ENCODE measurements at places on chromosomes 2 and 18. TPM values are rescaled to one million over a fixed set of nuclear protein-coding genes. Genes with fewer than 3 reads are reported as not detected.

DNA sequence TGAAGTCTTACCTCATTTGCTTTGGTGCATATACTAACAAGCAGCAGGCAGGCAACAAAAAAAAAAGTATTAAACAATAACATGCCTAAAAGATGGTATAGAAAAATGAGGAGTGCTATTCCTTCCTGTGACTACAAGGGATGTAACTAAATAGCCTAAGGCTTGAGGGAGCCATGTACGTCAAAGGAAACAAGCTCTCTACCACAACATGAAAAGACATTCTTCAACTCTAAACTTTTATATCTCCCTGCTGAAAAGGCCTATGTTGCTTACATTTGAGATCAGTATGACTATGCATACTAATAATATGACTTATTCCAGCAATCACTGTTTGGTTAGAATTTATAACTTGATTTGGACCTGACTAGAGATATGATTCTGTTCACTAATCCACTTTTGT lies 347.9 kb downstream of the ADCYAP1 start:
- no peak for DNase-seq

DNA sequence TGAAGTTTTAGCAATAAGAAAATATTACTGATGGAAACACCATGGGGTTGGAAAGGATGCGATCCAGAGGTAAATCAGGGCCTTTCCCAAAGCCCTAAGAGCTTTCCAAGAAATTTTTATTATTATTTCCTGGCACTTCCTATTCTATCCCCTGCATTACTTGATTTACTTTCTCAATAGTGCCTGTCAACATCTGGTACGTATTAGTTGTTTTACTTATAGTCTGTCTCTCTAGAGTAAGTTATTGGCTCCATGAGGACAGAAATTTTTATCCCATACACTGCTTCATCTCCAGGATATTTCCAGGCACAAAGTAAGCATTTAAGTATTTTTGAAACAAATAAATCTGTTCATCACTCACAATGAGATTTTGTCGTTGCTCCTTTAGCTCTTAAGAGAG lies 18.1 kb downstream of the PPP4R1 start:
- DNase-seq: no peak

DNA sequence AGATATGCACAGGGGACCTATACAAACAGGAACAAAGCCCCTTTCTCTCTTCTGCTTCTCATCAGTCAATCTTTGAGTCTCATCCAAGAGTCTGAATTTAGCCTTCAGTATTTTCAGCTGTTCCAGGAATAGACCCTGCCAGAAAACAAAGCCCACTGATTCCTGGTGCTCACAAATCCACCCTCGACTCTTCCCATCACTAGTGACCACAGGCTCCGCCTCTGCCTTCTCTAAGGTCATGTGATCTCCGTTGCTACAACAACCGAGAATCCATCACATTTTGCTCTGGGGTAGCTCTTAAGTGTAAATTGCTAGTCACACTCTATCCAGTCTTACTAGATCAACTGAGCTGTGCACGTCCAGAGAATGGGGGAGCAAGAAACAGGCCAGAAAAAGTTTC lies 46.4 kb upstream of the SPTBN1 start:
- DNase-seq: no peak

The GNLY gene
- 21.5 TPM for total RNA-seq

- no peak for DNase-seq
These were observed 505.0 kb downstream of the DCC start for GRCh38 chr18:52845036-52845435.
